ENCODE measurements at places on chromosomes 4 and X.

GRCh38 chrX:11437642-11438379, 144.6 kb downstream of the AMELX start:
- no peak for ATAC-seq

- peak; percentile 43 for ATAC-seq
These were observed 4.3 kb downstream of the RHOH start for GRCh38 chr4:40200875-40201801.

- ATAC-seq = no peak
These were observed 66.0 kb downstream of the UBE2K start for GRCh38 chr4:39763714-39764572.

DNA sequence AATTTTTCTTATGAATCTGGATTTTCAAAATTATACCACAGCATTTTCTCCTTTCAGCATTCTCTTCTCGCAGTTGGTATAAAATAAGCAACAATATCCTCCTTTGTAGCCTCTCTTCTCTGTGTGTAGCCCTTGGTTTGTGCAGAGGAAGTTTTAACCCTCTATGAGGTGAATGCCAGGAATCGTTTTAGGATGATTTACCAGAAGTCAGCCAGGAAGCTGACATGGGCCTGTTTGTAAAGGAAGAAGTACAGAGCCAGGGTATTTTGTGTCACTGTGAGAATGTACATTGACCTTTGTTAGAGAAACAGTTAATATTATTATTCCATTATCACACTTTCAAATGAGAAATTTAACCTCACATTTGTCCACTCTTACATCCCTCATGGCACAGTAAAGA, 88.9 kb upstream of the RPL34 start:
- ATAC-seq = no peak

- peak; percentile 19 for ATAC-seq
These were observed 32.7 kb upstream of the RASGEF1B start for GRCh38 chr4:81504112-81505003.

GRCh38 chr4:88854481-88854880, 156.9 kb upstream of the NAP1L5 start:
- no peak for ATAC-seq

- no peak for ATAC-seq
These were observed 2182.9 kb upstream of the TENM3 start for GRCh38 chr4:180060159-180060889.

DNA sequence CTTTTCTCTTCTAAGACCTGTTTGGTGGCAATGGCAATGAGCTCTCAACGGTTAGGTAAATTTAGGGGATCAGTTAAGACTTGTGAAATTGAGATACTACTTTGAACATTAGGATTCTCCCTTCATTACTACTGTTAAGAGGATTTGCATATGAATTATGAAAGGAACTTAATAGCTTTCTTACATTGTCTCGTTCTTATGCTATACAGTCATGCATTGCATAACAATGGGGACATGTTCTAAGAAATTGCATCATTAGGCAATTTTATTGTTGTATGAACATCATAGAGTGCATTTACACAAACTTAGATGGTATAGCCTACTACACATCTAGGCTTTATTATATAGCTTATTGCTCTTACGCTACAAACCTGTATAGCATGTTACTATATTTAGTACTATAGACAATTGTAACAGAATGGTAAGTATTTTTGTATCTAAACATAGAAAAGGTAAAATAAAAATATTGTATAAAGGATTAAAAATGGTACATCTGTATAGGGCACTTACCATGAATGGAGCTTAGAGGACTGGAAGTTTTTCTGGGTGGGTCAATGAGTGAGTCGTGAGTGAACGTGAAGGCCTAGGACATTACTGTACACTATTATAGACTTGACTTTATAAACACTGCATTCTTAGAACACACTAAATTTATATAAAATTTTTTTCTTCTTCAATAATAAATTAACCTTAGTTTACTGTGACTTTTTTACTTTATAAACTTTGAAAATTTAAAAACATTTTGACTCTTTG, 62.5 kb downstream of the PAQR3 start:
- ATAC-seq = no peak

DNA sequence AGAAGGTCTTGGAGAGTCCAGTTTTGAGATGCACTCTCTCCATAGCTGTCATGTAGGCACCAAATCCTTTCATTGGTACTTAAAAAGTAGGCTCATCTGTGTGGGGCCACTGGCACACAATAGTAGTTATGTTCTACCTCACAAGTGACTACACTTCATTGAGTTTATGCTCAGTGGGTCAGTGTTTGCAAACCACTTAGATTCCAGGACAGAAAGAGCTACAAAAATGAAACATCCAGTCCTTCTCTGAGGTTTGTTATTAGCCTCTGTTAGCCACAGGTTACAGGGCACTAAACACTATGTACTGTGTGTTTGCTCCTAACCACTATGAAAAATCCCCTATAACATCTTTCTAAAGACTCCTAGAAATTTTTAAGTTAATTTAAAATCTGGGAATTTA, 13.8 kb downstream of the RAB28 start:
- ATAC-seq = no peak

All from activated T-helper 17 cell treated with anti-CD3 and anti-CD28 coated beads, Interleukin-2, amount 50 U/mL, for 72 hours (primary cell).